ENCODE measurements at places on chromosomes 1 and 21. TPM values are rescaled to one million over a fixed set of nuclear protein-coding genes. Genes with fewer than 3 reads are reported as not detected.
A peak's percentile ranks its signal among the peaks of the same experiment; 100 is the strongest.

LIN9 gene
- total RNA-seq: 7.5 TPM

SPRR4 gene
- total RNA-seq: not detected

FBLIM1 gene
- total RNA-seq: 101 TPM

ASAP3 gene
- total RNA-seq: 95.8 TPM

OVAAL gene
- total RNA-seq: not detected

C1orf74 gene
- total RNA-seq: 3.5 TPM

OR6K2 gene
- not detected for total RNA-seq

PLA2G2F gene
- not detected for total RNA-seq

THEM5 gene
- not detected for total RNA-seq

DNA sequence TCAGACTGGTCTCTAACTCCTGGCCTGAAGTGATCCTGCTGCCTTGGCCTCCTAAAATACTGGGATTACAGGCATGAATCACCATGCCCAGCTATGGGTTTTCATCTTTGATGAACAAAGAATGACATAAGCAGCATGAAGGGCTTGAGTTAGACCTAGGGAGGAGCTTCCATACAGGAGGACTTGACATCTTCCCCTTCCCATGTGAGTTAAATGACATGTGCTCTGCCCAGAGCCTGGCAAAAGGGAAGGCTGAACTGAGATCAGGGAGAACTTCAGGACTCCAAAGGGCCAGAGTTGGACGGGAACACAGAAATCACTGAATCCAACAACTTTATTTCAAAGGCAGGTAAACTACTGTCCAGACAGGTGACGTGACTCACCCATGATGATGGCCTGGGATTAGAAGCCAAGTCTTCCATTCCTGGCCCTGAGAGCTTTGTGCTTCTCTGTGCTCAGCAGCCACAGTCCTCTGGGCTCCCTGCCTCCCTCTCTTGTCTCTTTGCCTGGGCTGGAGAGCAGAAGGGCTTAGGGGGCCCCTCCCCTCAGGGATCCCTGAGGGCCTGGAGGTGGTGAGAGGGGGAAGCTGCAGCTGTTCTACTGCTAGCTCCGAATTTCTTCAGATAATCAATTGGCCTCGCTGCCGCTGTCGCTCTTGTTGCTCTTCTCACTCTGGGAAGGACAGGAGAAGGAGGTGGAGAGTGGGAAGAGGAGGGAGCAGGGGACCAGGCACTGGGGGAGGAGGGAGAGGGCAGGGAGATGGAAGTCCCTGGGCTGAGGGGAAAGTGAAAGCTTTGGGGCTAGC, 7.6 kb downstream of the NHLH1 start:
- no peak for DNase-seq

DNA sequence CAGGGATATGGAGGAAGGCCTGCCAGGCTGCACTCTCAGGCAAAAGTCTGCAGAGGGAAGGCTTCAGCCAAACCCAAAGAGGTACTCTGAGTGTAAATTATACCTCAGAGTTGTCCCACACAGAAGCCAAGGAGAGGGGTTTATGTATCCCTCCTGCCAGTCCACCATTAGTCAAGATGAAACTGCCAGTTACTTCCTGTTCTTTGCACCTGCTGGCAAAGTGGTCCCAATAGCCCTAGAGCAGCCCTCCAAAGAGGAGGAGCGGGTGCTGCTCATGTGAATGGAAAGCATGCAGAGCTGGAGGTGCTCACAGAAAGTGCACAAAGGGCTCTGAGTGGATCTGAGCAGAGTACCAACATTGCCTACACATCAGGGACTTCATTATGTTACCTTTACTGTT, 37.1 kb upstream of the MCOLN3 start:
- no peak for DNase-seq

GRCh38 chr1:226877669-226878068, 7.3 kb downstream of the PSEN2 start:
- DNase-seq: no peak

DNA sequence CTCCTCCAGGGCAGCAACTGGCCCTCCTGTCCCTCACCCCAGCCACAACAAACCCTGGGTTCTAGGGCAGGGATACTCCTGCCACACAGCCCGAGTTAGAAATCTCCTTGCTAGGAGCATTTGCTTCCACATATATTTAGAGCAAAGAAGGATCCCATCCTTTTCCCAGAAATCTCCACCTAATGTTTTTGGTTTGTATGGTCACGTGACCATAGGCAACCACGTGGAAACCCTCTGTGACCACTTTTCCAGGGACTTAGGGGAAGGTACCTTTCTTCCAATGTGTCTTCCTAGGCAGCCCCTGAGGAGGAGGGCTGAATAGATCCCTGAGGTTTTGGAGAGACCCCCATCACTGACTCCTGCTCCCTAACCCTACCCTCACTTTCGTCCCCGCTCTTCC, 25.5 kb downstream of the VANGL2 start:
- DNase-seq: no peak

DNA sequence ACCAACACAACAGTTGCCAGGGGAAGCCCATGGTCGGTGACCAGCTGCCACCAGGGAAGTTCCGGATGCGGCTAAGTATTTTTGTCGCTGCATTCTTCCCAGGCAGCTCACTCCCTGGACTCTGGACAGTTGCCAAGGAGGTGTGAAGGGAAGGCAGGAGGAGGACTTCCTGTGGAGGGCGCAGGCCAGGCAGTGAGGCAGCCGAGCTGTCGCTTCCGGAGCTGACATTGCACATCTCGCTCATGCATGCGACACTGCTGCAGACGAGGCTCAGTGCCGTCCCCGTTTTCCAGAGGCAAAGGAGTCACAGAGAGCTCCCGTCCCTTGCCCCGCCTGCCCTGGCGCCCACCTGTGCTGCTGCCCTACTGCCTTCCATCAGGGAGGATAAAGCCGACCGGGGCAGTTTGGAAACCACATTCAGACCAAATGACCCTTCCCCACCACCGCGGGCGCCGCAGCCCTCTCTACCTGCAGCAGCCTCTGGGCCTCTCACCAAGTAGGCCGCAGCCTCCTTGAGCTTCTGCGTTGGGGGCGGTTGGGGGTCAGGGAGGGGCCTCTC, 81.4 kb downstream of the NENF start:
- DNase-seq: no peak

- DNase-seq: no peak
Measured at GRCh38 chr1:208010487-208011071, 99.7 kb upstream of the CD34 start.

- no peak for DNase-seq
Measured at GRCh38 chr21:46468108-46468774, 9.6 kb downstream of the DIP2A start.

DNA sequence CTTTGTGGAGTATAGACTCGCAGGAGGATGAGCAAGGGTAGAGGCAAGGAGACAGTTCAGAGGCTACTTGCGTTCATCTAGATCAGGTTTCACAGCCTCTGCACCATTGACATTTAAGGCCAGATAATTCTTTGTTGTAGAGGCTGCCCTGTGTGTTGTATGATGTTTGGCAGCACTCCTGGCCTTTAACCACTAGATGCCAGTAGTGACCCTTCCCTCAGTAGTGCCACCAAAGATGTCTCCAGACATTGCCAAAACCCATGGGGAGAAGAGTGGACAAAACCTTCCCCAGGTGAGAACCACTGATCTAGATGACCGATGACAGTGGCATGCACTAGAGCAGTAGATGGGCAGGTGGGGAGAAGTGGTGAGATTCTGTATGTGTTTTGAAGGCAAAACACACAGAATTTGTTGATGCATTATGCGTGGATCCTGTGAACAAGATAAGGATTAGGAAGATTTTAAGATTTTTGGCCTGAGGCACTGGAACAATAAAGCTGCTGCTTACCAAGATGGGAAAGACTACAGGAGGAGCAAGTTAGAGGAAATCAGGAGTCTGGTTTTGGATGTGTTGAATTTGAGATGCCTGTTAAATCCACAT, 9.9 kb upstream of the COG2 start:
- DNase-seq: no peak

DNA sequence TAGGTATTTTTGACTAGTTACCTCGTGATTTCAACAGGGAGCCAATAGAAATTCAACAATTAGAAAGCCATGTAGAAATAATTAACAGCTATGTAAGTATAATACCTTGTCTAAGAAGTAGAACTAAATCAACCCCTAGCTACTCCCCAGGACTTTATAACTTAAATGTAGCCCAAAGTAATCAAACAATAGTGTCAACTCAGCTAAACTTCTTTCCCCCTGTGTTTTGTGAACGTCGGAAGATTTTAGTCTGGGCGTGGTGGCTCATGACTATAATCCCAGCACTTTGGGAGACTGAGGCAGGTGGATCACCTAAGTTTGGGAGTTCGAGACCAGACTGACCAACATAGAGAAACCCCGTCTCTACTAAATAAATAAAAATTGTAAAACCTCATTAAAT, 579.9 kb upstream of the NCAM2 start:
- no peak for DNase-seq

DNA sequence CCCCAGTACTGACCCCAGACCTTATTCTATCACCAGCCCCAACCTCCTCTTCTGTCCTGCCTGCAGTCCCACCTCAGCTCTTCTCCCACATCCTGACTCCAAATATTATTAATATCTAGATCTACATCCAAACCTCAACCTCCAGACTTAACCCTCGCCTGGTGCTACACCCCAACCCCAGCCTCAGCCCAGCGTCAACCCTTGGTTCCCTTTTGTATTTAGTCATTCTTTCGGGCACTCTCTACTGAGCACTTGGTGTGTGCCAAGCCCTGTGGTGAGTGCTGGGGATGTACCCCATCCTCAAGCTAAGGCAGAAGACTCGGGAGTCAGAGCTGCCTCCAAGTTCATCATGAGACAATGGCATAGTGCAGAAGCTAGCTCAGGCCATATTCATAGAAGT, 1.1 kb downstream of the SHISAL2A start:
- DNase-seq: no peak

GRCh38 chr1:172089768-172090510, 248.6 kb downstream of the DNM3 start:
- DNase-seq: peak; percentile 39

- no peak for DNase-seq
Measured at GRCh38 chr1:202073206-202073605, 49.5 kb upstream of the GPR37L1 start.

- DNase-seq: no peak
Measured at GRCh38 chr1:187689129-187689528, 860.4 kb downstream of the PLA2G4A start.

- no peak for DNase-seq
Measured at GRCh38 chr1:34705077-34705476, 49.8 kb upstream of the GJB5 start.

DNA sequence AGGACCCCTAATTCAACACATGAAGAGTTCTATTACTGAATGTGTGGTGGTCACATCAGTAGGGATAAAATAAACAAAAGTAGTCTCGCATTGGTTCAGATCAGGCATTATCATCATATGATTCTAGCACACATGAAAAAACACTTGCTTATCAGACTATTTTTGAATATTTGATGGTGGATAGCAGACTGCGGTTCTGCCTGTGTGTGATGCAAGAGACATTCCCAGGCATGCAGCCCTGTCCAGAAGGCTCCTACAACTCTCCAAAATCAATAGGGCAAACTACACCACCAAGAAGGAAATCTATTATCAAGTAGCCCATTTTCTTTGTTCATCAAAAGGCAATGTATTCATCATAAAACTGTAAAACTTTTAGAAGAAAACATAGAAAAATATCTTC, 304.7 kb downstream of the DUSP10 start:
- no peak for DNase-seq

- DNase-seq: peak; percentile 49
Measured at GRCh38 chr1:36322041-36322785, 1.2 kb downstream of the EVA1B start.

- DNase-seq: no peak
Measured at GRCh38 chr1:198660341-198661261, 21.8 kb downstream of the PTPRC start.

GRCh38 chr1:32100359-32100758, 7.5 kb upstream of the KPNA6 start:
- DNase-seq: no peak

DNA sequence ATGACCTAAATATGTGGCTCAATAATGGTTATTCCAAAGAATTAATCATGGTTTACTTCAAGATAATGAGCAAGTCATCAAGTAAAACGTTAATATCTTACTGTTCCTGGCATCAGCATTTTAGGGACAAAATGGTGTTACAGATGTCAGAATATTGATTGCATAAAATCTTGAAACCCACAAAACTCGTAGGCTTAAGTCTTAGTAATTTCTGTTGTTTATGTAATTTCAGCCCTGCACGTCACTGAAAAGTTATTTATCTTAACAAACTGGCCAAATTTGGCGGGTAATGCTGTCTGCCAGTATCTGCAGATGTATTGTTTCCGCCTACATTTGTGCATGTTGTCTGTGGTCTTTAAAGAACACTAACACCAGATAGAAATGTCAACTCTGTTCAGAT, 25.8 kb downstream of the CDC7 start:
- DNase-seq: no peak

- no peak for DNase-seq
Measured at GRCh38 chr21:38775733-38776132, 30.0 kb upstream of the ETS2 start.
